ENCODE measurements at places on chromosomes 6 and 20.

- no peak for DNase-seq
Measured at GRCh38 chr20:21156266-21156665, 30.4 kb downstream of the KIZ start.

DNA sequence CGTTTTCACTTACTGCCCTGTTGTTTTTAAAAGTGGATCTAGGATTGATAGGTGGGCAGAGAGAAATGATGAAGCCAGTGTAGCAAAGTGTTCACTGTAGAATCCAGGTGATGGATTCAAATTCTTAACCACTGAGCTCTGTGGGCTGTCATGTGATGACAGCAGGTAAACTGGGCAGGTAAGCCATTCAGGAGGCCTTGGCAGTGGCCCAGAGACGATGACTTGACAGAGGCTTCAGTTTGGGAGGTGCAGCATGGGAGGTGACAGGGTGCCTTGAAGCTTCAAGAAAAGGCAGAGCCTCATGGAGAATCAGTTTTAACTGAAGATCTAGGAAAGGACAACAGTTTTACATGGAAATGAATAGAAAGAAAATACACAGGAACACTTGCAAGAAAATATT is 2.0 kb downstream of the NAA20 start:
- no peak for DNase-seq

DNA sequence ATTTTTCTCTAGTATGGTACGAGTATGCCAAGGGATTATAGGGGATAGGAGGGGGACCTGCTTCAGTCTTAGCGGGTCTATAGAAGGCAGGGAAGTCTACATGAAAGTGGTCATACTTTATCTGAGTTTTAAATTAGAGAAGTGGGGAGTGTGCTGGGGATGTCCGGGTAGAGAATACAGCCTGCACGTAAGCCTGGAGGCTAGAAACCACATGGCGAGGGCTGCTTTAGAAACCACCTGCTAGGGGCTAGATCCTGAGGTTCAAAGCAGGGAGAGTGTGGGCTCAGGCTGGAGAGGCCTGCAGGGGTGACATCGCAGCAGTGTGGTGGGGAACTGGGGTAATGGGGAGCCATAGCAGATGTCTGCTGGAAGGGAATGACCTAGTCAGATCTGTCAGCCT is 85.2 kb downstream of the VEGFA start:
- DNase-seq: no peak

GRCh38 chr6:148926478-148926877 is 179.6 kb downstream of the UST start:
- DNase-seq: no peak

DNA sequence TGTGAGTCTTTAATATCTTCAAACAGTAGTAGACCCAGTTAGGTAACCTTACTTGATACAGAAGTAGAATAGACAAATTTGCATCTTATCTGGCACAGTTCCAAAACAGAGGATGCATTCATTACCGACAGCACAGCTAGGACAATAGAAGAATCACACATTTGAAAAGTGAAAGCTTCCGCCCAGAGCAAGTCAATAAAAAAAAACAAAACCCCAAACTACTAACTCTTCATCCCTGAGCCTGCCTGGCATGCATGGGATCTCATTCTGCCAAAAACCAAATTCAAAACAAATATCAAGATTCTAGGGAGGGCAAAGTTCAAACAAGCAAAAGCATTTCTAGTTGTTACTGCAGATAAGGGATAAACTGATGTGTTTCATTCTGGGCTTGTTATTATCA is 235.4 kb downstream of the BTBD9 start:
- DNase-seq: peak; percentile 15

GRCh38 chr6:136016228-136017225 is 165.0 kb downstream of the PDE7B start:
- DNase-seq: no peak

DNA sequence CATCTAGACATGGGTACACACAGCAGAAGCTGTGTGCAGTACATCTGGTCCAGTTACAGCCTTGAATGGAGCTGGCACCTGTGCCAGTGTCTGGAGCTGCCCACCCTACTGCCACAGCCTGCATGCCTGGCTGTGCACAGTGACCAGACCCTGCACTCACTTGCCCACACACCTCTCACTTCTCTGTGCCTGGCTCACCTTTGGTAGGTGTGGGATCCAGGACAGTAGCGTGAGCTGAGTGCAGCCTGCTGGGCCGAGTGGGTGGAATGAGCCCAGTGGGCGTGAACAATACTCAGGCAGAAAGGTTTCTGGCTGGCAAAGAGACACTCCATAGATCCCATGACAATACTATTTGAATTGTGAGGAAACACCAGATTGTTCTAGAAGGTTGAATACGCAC is 839.5 kb upstream of the FLRT3 start:
- DNase-seq: no peak

DNA sequence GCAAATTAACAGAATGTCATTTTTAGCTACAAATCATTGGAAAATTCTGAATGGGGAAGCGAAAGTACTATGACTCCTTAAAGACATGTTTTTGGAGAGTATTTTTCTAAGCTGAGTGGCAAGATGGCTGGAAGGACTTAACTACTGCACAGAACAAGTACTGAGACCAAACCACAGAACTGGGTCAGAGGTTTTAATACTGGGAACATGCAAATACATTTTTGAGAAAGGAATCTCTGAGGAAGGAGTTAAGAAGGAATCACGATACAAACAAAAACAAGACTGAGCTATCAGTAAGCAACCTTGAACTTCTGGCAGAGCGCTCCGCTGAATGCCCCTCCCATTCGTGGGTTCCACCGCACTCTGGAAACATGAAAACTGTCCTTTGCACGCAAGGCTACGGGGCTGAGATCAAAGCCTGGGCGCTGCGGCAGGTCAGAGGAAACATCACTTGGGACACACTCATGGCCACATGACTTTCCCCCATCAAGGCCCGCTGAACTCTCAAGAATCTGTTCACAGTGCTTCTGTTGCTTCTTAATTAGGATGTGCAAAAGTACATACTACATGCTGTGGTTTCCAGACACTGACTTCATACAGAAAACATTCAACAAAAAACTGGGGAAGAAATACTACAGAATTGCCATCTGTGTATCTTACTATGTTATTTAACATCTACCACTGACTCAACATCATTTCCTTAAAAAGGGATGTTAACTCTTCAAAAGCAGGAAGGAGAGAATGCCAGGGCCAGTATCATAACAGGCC is 27.8 kb downstream of the SLC23A2 start:
- DNase-seq: peak; percentile 68

GRCh38 chr6:106470316-106470715 is 109.8 kb downstream of the CRYBG1 start:
- DNase-seq: no peak

DNA sequence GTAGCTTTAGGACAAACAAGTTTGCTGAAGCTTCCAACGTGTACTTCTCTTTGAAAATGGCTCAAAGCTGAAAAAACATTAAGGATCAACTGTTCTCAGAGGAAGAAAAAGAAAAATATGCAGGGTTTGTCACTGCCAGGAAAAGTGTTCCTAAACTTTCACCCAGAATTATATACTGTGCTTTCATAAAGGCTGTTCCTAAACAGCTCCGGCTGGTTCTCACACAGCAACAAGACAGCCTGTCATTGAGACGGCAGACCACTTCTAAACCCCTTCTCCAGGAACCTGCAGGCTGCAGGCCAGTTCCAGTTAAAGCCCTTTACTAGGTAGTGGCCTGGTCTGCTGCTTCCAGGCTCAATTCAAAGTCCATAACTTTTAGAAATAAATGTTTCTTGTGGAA is 97.4 kb upstream of the SOX4 start:
- no peak for DNase-seq
